Caco-2 (cell line): ENCODE measurements at places on chromosomes 12 and 14. TPM values are rescaled to one million over a fixed set of nuclear protein-coding genes. Genes with fewer than 3 reads are reported as not detected.
A peak's percentile ranks its signal among the peaks of the same experiment; 100 is the strongest.

Gene IL31
- total RNA-seq, result not detected in 2 replicates

Gene SIX1
- total RNA-seq, result 0.26 and 0.32 TPM in 2 replicates

Gene DHH
- total RNA-seq, result 0.16 TPM in 1 of 2 replicates, not detected in the other

Gene KLRG1
- 1.2 and 3.0 TPM in 2 replicates for total RNA-seq

Gene KRT85
- not detected in 2 replicates for total RNA-seq

GRCh38 chr12:79560225-79560889 lies 130.4 kb downstream of the PAWR start:
- H3K27ac ChIP-seq, result peak overlapping the region; percentile 95
- H3K27me3 ChIP-seq, result no peaks in the 10 kb centered on the region
- DNase-seq, result peak; percentile 63
- peaks cover 5% of the 10 kb centered on the region for H3K36me3 ChIP-seq
- H3K4me3 ChIP-seq, result no peak overlapping the region
- H3K4me1 ChIP-seq, result peaks cover 61% of the 10 kb centered on the region

DNA sequence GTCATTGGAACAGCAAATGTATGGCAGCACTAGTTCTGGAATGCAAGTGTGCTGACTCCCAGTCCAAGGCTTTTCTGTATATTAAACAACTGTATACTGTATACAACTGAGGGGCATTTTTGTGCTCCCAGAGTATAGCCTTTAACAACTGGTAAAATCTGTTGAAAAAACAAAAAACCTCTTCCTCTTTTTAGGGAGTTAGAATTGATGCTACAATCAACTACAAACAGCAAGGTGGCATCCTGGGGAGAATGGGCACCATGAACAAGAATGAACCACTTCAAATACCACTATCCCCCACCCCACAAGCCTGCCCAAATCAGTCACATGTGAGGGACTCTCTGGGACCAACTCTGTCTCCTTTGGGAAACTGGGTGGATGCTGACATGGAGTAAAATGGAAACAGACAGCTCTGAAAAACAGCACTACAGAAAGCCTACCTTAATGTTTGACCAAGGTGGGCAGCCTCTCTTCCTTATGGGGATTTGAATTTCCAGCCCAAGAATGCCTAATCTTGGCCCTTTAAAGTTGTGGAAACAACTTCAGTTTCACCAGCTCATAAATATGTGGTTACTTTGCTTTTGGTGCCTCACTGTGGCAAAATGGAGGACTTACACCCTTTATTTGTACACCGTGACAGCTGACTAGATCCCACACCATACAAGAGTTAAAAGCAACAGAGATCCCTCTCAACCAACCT lies 7.5 kb downstream of the VTI1B start:
- no peaks in the 10 kb centered on the region for H3K27me3 ChIP-seq
- H3K27ac ChIP-seq, result no peak overlapping the region
- peak; percentile 45 for DNase-seq
- H3K4me1 ChIP-seq, result no peaks in the 10 kb centered on the region

- H3K27ac ChIP-seq, result peak overlapping the region; percentile 71
- no peak overlapping the region for H3K4me3 ChIP-seq
- no peaks in the 10 kb centered on the region for H3K27me3 ChIP-seq
- no peak for DNase-seq
Measured at GRCh38 chr12:47776471-47777143, 3.6 kb downstream of the SLC48A1 start.

- no peak overlapping the region for H3K27ac ChIP-seq
- H3K4me3 ChIP-seq, result no peak overlapping the region
- H3K27me3 ChIP-seq, result no peaks in the 10 kb centered on the region
- H3K4me1 ChIP-seq, result peaks cover 4% of the 10 kb centered on the region; the same call in 1 of the 2 replicates
- no peaks in the 10 kb centered on the region for H3K36me3 ChIP-seq
Measured at GRCh38 chr14:101286271-101287018, 274.9 kb upstream of the DIO3 start.

DNA sequence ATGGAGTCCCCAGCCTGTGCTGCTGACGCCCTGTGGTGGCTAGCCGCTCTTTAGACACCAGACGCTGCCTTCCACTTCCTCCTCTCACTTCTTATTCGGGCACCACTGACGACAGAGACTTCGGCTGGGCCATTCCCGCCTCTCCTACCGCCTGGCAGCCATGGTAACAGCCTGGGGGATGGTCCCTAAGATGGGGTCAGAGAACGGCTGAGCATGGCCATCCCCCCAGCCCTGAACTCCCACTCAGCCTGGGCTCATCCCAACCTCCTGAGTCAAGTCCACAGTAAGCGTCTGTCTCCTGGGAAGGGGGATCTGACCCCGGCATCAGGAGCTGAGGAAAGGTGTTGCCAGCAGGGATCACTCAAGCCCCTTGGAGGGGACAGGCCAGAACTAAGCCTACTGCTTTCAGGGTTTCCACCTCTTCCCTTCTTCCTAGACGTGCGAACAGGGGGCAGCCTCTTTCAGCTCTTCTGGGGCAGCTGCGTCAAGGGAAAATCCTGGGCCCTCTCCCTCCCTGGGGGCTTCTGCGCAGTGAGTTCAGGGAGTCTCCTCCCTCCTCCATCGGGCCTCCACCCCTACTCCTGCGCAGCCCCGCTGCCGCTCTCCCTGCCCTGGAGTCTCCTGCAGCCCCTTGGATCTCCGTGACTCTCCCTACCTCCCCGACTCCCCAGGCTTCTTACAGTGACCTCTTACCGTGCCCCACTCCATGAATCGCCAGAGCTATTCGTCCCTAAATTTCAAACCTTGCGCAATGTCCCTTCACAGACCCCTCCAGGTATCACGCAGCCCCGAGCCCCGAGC lies 643 bp upstream of the TAMALIN start:
- no peaks in the 10 kb centered on the region for H3K4me1 ChIP-seq
- H3K36me3 ChIP-seq, result no peaks in the 10 kb centered on the region
- no peaks in the 10 kb centered on the region for H3K27me3 ChIP-seq

GRCh38 chr12:26090836-26091510 lies 33.9 kb downstream of the BHLHE41 start:
- peak; percentile 85 for DNase-seq
- H3K27me3 ChIP-seq, result no peaks in the 10 kb centered on the region
- H3K27ac ChIP-seq, result peak overlapping the region; percentile 84
- peaks cover 52% of the 10 kb centered on the region for H3K4me1 ChIP-seq

- no peaks in the 10 kb centered on the region for H3K36me3 ChIP-seq
- no peaks in the 10 kb centered on the region for H3K4me1 ChIP-seq
- H3K27ac ChIP-seq, result no peak overlapping the region
- no peak for DNase-seq
- H3K27me3 ChIP-seq, result no peaks in the 10 kb centered on the region
Measured at GRCh38 chr12:60072911-60073310, 477.1 kb downstream of the SLC16A7 start.

GRCh38 chr12:4817880-4818279 lies 91.8 kb upstream of the KCNA1 start:
- H3K27me3 ChIP-seq, result no peaks in the 10 kb centered on the region
- H3K27ac ChIP-seq, result no peak overlapping the region
- no peak for DNase-seq
- H3K4me3 ChIP-seq, result no peak overlapping the region
- no peaks in the 10 kb centered on the region for H3K36me3 ChIP-seq
- no peaks in the 10 kb centered on the region for H3K4me1 ChIP-seq

DNA sequence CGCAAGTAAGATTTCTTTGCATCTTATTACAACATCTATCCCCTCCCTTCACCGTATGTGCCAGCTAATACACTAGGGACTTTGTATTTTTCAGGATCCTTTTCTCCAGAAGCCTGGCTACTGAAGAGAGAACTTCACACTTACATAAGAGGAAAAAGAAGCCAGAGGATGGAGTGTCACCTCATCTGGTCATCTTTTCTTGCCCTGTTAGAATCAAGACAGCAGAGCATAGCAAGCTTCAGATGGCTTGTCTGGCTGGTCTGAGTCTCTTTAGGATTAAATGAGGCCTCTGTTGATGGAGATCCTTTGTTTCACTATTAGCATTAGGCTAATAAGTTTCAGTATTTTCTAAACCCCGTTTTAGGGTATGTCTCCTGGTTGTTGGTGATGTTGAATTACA lies 14.4 kb upstream of the AACS start:
- no peak for DNase-seq
- no peaks in the 10 kb centered on the region for H3K36me3 ChIP-seq
- H3K4me1 ChIP-seq, result no peaks in the 10 kb centered on the region; the same call in 1 of the 2 replicates
- H3K4me3 ChIP-seq, result no peak overlapping the region
- H3K27me3 ChIP-seq, result no peaks in the 10 kb centered on the region

DNA sequence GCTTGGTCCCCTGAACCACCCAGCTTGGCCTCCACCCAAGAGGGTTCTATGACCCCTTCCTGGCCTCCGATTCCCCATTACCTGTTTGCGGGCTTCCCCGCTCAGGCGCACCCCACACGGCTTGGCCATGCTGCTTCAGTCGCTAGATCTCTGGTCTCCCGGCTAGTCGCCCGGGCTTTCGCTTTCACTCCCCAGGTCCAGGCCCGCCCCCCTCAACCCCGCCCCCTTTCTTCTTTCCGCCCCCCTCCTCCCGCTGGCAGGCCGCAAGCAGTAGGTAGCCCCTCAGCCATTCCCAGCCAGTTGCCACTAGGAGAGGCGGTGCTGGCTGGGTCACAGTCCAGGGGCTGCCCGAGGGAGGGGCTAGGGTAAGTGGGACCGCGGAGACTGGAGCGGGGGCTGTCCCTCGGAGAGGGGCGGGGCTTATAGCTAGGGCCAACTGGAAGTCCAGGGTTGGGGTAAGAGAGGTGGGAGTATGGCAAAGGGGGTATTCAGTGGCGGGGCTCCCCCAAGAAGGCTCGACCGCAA lies at the start of gene PSME2:
TSS of gene PSME2 (minus strand) at position 158 of the 525 bp plus-strand sequence. CDS start at position 129, 29 bp downstream.
- H3K36me3 ChIP-seq, result peaks cover 5% of the 10 kb centered on the region; the same call in 1 of the 2 replicates
- H3K27ac ChIP-seq, result peak within 1 kb of the TSS; percentile 65
- no peaks in the 10 kb centered on the region for H3K27me3 ChIP-seq
- DNase-seq, result peak; percentile 99

- H3K27me3 ChIP-seq, result no peaks in the 10 kb centered on the region
- no peaks in the 10 kb centered on the region for H3K36me3 ChIP-seq
- H3K27ac ChIP-seq, result no peak overlapping the region
- DNase-seq, result no peak
Measured at GRCh38 chr12:47838286-47838931, 18.7 kb upstream of the HDAC7 start.

GRCh38 chr12:108657130-108657745 lies 23.5 kb upstream of the SELPLG start:
- no peaks in the 10 kb centered on the region for H3K4me1 ChIP-seq
- DNase-seq, result no peak
- no peak overlapping the region for H3K4me3 ChIP-seq
- H3K27ac ChIP-seq, result peak overlapping the region; percentile 25
- H3K27me3 ChIP-seq, result no peaks in the 10 kb centered on the region

GRCh38 chr12:61923152-61923551 lies 337.1 kb upstream of the USP15 start:
- H3K4me1 ChIP-seq, result no peaks in the 10 kb centered on the region
- H3K27me3 ChIP-seq, result no peaks in the 10 kb centered on the region
- no peak overlapping the region for H3K27ac ChIP-seq
- H3K4me3 ChIP-seq, result no peak overlapping the region
- DNase-seq, result no peak
